ENCODE measurements at places on chromosomes 4 and X. TPM values are rescaled to one million over a fixed set of nuclear protein-coding genes. Genes with fewer than 3 reads are reported as not detected.

Gene FAM9B
- not detected for polyA plus RNA-seq

DNA sequence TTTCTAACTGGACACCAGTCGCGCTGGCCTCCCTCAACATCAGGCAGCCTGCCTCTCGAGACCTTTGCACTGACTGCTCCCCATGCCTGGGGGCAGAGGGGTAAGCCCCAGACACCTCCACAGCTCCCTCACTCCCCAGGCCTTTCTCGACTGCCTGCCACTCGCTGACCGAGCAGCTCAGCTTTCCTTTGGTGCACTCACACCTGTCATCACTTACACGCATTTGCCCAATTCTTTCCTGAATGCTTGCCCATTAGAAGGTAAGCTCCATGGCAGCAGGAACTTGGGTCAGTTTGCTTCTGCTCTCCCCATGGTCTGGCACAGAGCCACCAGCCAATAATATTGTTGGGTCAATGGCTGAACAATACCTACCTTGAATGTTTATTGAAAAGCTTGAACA lies 32.2 kb upstream of the PROM1 start:
- DNase-seq: no peak

GRCh38 chr4:85407546-85407945 lies 67.4 kb upstream of the ARHGAP24 start:
- no peak for DNase-seq

GRCh38 chrX:54048412-54048811 lies 4.1 kb upstream of the PHF8 start:
- no peak for DNase-seq

- no peak for DNase-seq
Measured at GRCh38 chr4:1269209-1269608, 20.3 kb upstream of the CTBP1 start.

DNA sequence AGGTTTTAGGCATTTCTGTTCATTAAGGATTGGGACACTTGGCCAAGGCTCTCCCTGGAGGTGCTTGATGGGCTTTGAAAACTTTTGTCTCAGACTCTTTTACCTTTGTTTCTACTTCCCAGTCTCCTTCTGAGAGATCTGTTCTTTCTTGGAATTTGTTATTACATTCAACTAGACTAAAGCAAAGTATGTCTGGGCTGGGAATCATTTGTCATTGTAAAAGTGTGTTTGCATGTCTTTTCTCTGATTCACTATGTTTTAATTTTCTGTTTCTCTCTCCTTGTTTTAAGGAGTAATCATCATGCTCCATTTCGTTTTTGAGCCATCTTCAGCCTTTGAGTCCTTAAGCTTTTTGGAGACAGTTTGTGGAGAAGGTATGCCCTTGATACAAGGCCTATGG lies 12.2 kb upstream of the PGRMC2 start:
- no peak for DNase-seq
